Uterus (tissue), 4 donors: ENCODE measurements at places on chromosomes 6 and 20. TPM values are rescaled to one million over a fixed set of nuclear protein-coding genes. Genes with fewer than 3 reads are reported as not detected.
A peak's percentile ranks its signal among the peaks of the same experiment; 100 is the strongest.

- H3K36me3 ChIP-seq = no peaks in the 10 kb centered on the region
- H3K4me1 ChIP-seq = no peaks in the 10 kb centered on the region
- H3K27ac ChIP-seq = no peak overlapping the region
- H3K27me3 ChIP-seq = no peaks in the 10 kb centered on the region
- no peak overlapping the region for H3K4me3 ChIP-seq
These were observed 25.7 kb upstream of the OGFRL1 start for GRCh38 chr6:71262914-71263313.

GRCh38 chr20:44071526-44072111, 115.4 kb downstream of the JPH2 start:
- no peaks in the 10 kb centered on the region for H3K36me3 ChIP-seq
- H3K27me3 ChIP-seq = no peaks in the 10 kb centered on the region
- H3K4me1 ChIP-seq = no peaks in the 10 kb centered on the region
- DNase-seq = no peak
- H3K4me3 ChIP-seq = no peak overlapping the region

- no peaks in the 10 kb centered on the region for H3K4me1 ChIP-seq
- DNase-seq = no peak
- H3K36me3 ChIP-seq = no peaks in the 10 kb centered on the region
- H3K27ac ChIP-seq = no peak overlapping the region
- H3K4me3 ChIP-seq = no peak overlapping the region
- H3K27me3 ChIP-seq = no peaks in the 10 kb centered on the region
These were observed 137.6 kb downstream of the OTOR start for GRCh38 chr20:16885746-16886145.

DNA sequence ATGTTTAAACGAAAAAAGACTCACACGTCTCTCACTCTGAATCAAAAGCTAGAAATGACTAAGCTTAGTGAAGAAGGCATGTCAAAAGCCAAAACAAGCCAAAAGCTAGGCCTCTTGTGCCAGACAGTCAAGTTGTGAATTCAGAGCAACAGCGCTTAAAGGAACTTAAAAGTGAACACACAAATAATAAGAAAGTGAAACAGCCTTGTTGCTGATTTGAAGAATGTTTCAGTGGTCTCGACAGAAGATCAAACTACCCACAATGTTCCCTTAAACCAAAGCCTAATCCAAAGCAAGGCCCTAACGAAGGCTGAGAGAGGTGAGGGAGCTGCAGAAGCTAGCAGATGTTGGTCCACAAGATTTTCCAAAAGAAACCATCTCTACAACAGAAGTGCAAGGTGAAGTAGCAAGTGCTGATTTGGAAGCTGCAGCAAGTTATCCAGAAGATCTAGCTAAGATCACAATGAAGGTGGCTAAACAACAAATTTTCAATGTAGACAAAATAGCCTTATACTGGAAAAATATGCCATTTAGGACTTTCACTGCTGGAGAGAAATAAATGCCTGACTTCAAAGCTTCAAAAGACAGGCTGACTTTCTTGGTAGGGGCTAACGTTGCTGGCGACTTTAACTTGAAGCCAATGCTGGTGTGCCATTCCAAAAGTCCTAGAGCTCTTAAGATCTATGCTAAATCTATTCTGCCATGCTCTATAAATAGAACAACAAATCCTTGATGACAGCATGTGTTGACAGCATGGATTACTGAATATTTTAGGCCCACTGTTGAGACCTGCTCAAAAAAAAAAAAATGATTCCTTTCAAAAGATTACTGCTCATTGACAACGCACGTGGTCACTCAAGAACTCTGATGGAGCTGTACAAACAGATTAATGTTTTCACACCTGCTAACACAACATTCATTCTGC, 40.3 kb downstream of the SEC63 start:
- no peak for DNase-seq
- H3K4me3 ChIP-seq = no peak overlapping the region
- H3K27me3 ChIP-seq = no peaks in the 10 kb centered on the region
- no peaks in the 10 kb centered on the region for H3K36me3 ChIP-seq
- no peak overlapping the region for H3K27ac ChIP-seq

DNA sequence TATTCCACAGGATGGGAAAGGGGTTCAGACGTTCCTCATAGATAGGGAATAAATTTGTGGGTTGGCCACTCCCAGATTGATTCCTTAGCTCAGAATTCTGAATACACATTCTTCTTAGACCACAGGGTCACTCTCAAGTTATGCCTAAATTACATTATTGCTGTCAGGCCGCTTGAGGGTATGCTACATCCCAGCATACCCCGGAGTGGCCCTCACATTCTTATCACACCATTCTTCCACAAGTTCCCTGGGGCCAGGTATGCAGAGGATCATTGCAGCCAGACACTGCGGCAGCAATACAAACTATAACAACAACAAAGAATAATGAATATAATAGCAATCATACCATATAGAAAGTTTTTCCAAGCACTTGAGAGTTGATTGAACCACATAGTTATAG, 237.9 kb upstream of the SOX4 start:
- no peak overlapping the region for H3K4me3 ChIP-seq
- H3K4me1 ChIP-seq = no peaks in the 10 kb centered on the region
- peak overlapping the region; percentile 54 for H3K27ac ChIP-seq
- no peaks in the 10 kb centered on the region for H3K27me3 ChIP-seq
- DNase-seq = no peak

Gene TPD52L2
- total RNA-seq = 44.1 TPM

Gene PEX7
- total RNA-seq = not detected

Gene CRISP3
- not detected for total RNA-seq

Gene TXLNB
- 2.5 TPM for total RNA-seq

- no peaks in the 10 kb centered on the region for H3K27me3 ChIP-seq
- H3K27ac ChIP-seq = peak overlapping the region; percentile 41
- H3K4me3 ChIP-seq = no peak overlapping the region
- H3K4me1 ChIP-seq = peaks cover 4% of the 10 kb centered on the region
- H3K36me3 ChIP-seq = no peaks in the 10 kb centered on the region
- no peak for DNase-seq
These were observed 61.2 kb downstream of the RPP40 start for GRCh38 chr6:4942673-4943009.

DNA sequence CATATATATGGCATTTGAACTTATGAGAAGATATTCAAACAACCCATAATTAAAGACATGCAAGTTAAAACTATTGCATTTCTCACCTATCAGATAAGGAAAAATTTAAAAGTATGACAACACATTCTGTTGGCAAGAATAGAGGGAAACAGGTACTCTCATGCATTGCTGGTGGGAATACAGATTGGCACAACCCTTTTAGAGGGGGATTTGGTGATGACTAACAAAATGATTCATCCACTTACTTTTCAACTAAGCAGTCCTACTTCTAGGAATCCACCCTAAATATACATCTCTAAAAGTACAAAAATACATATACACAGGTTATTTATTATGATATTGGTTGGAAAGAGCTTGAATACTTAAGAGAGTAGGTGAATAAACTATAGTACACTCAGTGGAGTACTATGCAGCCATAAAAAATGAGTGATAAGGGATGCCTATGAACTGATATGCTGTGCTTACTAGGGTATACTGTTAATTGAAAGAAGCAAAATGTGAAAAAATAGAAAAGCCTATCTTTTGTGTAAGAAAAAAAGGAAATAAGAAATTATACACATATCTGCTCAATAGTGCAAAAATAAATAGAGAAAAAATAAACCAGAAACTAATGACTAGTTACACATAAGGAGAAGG, 42.2 kb downstream of the ADAT2 start:
- H3K4me3 ChIP-seq = no peak overlapping the region
- no peaks in the 10 kb centered on the region for H3K27me3 ChIP-seq
- H3K36me3 ChIP-seq = no peaks in the 10 kb centered on the region
- DNase-seq = no peak
- no peak overlapping the region for H3K27ac ChIP-seq
- no peaks in the 10 kb centered on the region for H3K4me1 ChIP-seq
